ENCODE measurements at places on chromosomes 2 and 18. TPM values are rescaled to one million over a fixed set of nuclear protein-coding genes. Genes with fewer than 3 reads are reported as not detected.

The TEKT4 gene
- not detected for total RNA-seq

The VWC2L gene
- total RNA-seq = not detected

The DCDC2C gene
- total RNA-seq = not detected

The IL36RN gene
- not detected for total RNA-seq

The C2orf66 gene
- total RNA-seq = not detected

All from bronchus fibroblast of lung (primary cell).